ENCODE measurements at places on chromosomes 5 and 9. TPM values are rescaled to one million over a fixed set of nuclear protein-coding genes. Genes with fewer than 3 reads are reported as not detected.

GRCh38 chr5:69374911-69375446 lies 5.4 kb downstream of the RAD17 start:
- no peak for ATAC-seq

- ATAC-seq: no peak
These were observed 44.2 kb upstream of the TCERG1 start for GRCh38 chr5:146402949-146403348.

GRCh38 chr9:95584176-95584575 lies 67.4 kb upstream of the PTCH1 start:
- no peak for ATAC-seq

GRCh38 chr5:158979749-158980521 lies 119.8 kb downstream of the EBF1 start:
- ATAC-seq: peak; percentile 71

GRCh38 chr9:105297442-105298075 lies 53.1 kb downstream of the SLC44A1 start:
- no peak for ATAC-seq

DNA sequence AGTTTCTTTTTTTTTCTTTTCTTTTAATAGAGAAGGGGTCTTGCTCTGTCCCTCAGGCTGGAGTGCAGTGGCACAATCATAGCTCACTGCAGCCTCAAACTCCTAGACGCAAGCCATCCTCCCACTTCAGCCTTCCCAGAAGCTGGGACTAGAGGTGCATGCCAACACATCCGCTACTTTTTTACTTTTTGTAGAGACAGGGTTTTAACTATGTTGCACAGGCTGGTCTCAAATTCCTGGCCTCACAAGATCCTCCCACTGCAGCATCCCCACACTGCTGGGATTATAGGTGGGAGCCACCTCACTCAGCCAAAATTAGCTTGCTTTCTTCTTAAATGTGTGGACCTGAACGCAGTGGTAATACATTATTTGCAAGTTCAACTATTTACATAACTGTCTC lies 66.1 kb downstream of the SERINC5 start:
- ATAC-seq: no peak

DNA sequence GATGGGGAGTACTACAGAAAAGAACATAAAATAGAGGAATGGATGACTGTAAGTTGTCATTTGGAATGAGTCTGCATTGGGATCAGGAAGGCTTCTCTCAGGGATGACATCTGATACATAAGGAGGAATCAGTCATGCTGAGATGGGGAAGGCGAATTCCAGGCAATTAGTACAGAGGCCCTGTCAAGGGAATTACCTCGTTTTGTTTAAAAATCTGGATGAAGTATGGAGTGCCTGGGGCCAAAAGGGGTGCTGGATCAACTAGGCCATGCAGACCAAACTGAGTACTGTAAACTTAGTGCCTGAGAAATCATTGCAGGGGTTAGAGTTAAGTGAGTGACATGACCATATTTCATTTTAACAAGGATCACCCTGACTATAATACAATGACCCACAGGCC lies 30.5 kb downstream of the JAKMIP2 start:
- ATAC-seq: no peak

GRCh38 chr5:43314724-43315123 lies 1.5 kb upstream of the HMGCS1 start:
- ATAC-seq: no peak

Gene TAS2R1
- total RNA-seq: not detected
